ENCODE measurements at places on chromosomes 6 and 20.

DNA sequence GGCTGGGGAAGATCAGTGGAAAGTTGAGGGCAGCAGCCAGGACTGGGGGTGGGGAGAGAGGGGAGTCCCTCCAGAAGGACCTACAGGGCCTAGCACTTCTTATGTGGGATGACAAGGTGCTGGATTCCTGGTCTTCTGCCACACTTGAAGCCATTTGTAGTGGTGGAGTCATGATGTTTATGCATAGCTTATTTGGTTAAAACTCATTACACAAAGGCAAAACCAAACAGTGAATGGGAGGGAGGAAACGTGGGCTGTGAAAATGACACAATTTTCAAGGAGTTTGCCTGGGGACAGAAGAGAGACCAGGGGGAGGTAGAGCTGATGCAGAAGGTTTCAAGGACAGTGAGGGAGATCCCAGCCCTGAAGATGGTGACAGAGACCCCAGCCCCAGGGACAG lies 50.8 kb downstream of the DACT2 start:
- DNase-seq, result no peak

- no peak for DNase-seq
Observed at GRCh38 chr6:43931201-43931600, 161.2 kb downstream of the VEGFA start.

DNA sequence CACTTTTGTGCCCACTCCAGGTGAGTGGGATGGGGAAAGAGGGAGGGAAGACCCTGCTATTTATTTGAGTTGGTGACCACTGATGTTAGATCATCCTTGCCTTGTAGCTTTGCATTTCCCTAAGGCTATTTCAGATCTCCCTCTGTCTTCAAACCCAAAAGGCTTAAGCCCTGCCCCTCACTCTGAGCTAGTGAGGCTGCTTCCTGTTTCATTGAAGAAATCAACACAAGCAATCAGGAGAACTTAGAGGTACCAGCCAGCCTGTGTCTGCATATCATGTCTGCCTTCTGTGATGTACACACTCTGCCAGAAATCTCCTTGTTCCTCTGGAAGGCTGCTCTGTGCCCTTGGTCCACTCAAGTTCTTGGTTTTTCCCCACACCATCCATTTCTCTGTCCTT lies 135.3 kb downstream of the ARID1B start:
- no peak for DNase-seq

DNA sequence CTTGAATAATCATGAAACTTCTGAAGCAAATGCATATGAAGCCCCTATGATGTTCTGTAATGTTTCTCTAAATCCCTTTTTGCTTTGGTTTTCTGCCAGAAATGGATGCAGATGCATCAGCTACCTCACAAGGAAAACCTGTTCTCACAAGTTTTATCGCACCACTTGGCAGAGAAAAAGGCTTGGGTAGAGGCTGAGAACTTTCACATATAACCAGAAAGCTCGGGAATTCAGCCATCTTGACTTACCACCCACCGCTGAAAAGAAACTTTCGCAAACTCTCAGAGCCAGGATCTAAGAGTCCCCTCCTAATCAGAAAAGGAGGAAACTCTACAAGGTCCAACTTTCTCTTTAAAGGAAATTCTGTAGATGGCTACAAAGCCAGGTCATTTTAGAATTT lies 36.2 kb upstream of the ADTRP start:
- DNase-seq, result no peak

- no peak for DNase-seq
Observed at GRCh38 chr6:69813508-69813907, 16.7 kb upstream of the LMBRD1 start.

DNA sequence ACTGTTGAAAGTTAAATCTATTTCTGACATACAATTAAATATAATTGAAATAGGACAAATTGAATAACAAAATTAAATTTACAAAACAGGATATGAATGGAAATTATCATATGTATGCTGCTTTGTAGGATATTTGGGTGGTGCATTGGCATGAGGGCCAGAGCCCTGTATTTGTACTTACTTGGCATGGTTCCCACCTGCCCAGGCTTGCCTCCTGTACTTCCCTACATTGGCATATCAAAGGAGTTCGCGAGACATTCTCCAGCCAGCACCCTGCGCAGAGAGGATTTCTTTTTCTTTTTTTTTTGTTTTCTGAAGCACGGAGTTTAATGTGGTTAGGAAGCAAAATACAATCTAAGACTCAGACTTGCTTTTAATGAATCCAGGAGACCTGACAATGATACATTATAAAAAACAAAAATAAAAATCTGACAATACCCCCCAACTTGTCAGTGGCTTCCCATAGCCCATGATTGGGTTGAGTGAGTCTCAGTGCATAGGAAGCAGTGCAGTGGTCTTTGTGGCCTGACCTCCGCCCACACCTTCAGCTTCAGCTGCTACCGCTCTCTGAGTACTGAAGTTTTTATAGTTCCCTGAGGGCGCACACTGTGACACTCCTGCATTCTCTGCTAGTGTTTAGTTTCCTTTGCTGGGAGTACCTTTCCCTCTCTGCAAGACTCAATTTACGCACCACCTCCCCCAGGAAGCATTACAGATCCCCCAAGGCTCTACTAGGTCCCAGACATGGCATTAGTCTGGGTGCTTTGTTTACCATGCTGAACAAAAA lies 440.8 kb downstream of the UTRN start:
- DNase-seq, result no peak

DNA sequence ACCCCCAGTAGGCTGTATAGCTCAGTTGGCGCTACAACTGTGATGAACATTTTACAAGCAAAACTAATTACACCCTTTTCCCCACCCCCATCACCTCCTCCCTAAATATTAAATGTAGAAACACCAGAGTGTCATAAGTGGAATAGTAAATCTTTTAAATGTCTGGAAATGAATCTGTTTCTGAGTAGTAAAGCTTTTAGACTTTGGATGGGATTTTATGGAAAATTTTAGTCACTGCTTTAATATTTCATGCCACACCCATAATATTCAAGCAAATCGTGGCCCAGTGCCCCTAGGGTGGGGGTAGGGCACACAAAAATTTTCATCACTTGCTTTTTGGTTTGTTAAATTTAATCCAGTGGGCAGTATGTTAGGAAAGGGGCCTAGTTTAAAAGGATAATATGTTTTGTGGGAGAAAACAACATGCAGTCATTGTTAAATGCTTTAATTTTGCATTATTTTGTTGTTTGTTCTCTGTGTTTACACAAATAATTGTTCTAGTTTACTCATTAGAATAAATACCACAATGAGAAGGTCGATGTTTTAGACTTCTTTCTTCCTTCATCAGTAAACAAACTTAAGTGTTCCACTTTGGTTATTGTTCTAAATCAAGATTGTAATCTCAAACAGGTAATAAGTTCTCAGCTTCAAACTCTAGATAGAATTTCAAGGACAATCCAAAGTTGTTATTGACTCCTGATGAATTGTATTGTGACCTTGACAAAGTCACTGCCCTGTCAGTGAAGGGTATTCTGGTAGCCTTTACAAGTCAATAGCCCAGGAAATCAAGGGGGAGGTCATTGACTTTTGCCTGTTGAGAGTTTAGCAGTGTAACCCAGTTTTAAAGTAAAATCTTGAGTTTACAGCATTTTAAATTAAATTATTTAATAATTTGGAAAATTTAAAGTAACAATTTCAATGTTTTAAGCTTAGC lies 79.2 kb downstream of the CBFA2T2 start:
- no peak for DNase-seq

DNA sequence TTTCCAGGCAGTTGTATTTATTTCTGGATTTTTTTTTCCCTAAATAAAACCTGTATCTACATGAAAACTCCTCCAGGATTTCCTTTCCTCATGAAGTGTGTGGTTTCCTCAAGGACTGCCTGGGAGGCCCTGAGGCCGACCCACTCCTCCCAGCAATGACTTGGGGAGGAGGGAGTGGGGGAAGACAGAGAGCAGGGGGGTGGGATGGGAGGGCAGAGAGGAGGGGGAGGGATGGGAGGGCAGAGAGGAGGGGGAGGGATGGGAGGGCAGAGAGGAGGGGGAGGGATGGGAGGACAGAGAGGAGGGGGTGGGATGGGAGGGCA lies 161.8 kb upstream of the AGPAT4 start:
- no peak for DNase-seq

DNA sequence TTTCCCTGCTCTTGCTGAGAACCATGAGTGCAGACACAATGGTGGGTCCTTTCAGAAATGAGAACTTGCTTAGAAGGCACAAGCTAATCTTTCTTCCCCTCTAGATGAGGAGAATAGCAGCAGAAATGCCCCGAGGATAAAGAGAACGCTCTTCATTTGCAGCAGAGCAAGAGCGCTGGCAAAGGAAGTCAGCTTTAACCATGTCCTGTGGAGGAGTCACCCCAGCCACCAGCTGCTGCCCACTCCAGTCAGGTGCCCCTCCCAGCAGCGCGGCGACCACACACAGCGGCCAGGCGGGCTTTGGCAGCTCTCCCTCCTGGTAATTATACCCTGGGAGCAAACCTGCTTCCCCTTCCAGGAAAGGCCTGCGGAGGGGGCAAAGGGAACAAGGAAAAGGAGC lies 42.4 kb upstream of the EMILIN3 start:
- DNase-seq, result no peak

DNA sequence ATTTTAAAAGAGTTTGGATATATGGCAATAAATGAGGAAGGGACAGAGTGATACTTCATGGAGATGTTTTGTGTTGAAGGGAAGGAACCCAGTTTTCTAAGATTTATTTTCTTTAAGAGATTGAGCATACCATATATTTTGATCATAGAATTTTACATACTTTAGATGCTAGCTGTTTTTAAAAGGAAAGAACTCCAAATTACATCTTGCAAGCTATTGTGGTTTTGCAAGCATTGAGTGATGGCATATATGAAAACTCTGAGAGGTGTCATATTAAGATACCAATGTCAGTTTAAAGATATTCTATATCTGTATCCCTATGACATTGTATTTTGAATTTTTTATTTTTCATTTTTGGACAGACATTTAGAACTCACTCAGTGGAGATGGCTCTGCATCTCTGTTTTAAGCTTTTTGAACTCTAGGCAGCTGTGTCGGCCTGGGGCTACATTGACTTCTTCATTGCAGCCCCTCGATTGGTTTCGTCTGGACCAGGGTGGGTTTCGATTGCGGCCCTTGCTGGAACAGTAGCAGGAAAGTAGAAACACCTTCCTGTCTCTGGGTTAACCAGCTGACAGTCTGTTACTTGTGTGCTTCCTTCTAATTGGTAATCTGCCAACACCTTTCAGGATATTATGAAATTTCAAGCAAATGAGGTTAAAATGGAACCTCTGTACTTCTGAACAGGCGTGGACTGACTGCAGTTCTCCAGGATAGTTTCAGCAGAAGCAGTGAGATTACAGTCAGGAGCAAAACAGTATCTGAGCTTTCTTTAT lies 14.0 kb downstream of the IGF2R start:
- no peak for DNase-seq

DNA sequence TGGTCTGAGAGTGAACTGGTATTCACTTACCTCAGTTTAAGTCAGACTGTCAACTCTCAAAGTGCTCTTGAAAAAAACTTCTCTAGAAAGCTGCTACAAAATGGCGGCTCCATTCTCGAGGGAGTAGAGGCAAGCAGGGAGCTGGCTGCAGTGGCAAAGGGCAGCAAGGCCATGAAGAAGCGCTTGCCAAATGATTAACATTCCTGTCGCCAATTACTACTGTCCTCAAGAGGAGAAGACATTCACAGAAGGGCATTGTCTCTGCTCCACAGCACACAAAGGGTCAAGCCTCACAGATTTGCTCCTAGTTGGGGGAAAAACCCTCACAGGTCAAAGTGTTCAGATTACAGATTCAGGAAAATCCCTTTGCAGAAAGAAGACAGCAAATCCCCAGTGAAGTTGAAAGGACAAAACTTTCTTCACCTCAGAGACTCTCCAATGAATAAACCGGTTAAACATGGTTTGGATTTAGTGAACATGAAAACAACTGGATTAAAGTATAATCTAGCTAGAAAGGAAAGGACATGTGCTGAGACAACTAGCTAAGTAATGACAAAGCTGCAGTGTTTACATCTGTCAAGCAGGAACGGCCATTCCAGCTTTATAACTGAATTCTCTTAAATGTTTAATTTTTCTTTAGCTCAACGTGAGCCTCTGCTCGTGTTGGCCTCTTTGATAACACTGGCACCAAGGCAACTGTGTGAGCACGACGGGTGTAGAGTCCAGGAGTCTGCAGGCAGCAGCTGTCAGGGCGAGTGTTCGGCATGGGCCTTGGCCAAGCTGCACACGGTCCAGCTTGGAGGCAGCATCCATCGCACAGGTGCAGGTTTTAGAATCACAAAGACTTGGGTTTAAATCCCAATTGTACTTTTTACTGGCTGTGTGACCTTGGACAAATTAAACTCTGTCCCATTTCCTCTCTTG lies 37.6 kb downstream of the NR2E1 start:
- no peak for DNase-seq

- DNase-seq, result peak; percentile 88
Observed at GRCh38 chr6:130600880-130601341, 226.3 kb upstream of the SMLR1 start.

GRCh38 chr20:15342991-15343523 lies 1005.6 kb upstream of the FLRT3 start:
- DNase-seq, result peak; percentile 17

GRCh38 chr20:8575114-8575513 lies 443.0 kb downstream of the PLCB1 start:
- no peak for DNase-seq

DNA sequence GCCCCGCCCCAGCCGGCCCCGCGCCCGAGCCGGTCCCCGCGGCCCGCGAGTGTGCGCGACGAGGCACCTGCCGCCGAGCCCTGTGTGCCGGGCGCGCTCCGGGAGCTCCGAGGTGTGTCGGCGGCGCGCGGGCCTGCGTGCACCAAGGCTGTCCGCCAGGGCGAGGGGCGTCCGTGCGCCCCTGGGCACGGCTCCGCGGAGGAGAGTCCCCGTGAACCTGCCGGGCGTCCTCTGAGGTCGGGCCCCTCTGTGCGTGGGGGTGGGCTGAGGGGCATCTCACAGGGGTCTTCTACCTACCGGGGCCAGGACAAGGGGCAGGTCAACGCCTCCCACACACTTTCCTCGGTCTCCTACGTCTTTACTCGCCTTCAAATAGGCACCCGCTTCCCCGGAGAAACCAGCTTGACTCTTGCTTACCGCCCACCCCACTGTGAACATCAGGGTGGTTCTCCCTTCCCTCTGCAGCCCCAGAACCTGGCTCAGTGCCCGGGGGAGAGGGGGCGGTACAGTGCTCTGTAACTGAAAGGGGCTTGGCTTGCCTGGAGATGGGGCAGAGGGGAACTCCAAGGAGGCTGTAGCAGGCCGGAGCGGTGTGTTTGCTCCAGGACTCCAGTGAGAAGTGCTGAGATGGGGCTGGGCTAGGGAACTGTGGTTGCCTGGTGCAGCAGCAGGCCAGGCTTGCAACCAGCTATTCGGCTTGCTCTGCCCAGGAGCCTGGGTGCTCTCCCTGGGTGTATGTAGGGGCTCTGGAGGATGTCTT lies at the start of gene SAMD10:
TSS of gene SAMD10 (minus strand) at position 86 of the 760 bp plus-strand sequence. CDS start 175 bp downstream, outside the sequence.
- no peak for DNase-seq

GRCh38 chr6:89965441-89966227 lies 71.4 kb downstream of the GJA10 start:
- no peak for DNase-seq

Measured in fibroblast of skin of left quadriceps (primary cell).